ENCODE measurements at places on chromosomes 2 and 18. TPM values are rescaled to one million over a fixed set of nuclear protein-coding genes. Genes with fewer than 3 reads are reported as not detected.

Gene TMEFF2
- total RNA-seq, result 18.1 TPM

Gene ICA1L
- 13.4 TPM for total RNA-seq

Gene MPHOSPH10
- 34.3 TPM for total RNA-seq

GRCh38 chr2:240369801-240370585, 65.5 kb upstream of the GPC1 start:
- H3K4me1 ChIP-seq, result peaks cover 33% of the 10 kb centered on the region
- no peaks in the 10 kb centered on the region for H3K27me3 ChIP-seq
- H3K27ac ChIP-seq, result peak overlapping the region; percentile 73
- no peaks in the 10 kb centered on the region for H3K36me3 ChIP-seq
- H3K4me3 ChIP-seq, result no peak overlapping the region
- peak; percentile 42 for DNase-seq

DNA sequence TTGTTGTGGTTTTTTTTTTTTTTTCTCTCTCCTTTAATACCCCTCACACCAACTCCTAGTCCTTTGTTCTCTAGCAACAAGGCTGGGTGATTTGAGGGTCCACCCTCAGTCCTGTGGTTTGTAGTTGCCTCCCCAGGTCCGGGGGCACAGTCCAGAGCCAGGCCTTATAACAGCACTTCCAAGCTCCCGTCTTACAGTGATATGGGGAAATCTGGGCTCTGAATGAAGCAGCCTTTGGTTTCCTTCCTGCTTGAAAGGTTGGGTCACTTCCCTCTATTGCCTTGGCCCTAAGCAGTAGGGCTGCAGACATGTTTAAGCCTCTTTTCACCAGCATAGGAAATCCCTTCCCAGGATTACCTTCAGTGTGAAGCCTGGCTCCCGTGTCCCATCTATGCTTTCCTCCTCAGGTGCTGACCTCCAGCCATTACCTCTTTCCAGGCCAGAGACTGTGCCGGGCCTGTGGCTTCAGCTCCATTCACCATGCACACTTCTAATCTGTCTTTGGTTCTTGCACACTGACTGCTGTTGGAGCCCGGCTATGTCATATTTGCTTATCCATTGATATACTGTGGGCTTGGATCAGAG, 21.2 kb upstream of the NTSR2 start:
- no peak for DNase-seq
- no peak overlapping the region for H3K4me3 ChIP-seq
- no peak overlapping the region for H3K27ac ChIP-seq
- peaks cover 23% of the 10 kb centered on the region for H3K27me3 ChIP-seq
- H3K4me1 ChIP-seq, result peaks cover 13% of the 10 kb centered on the region

GRCh38 chr2:172806493-172806892, 70.8 kb downstream of the RAPGEF4 start:
- H3K27me3 ChIP-seq, result no peaks in the 10 kb centered on the region
- H3K4me1 ChIP-seq, result peaks cover 21% of the 10 kb centered on the region
- peaks cover 26% of the 10 kb centered on the region for H3K36me3 ChIP-seq
- no peak for DNase-seq
- H3K27ac ChIP-seq, result peak overlapping the region; percentile 18
- H3K4me3 ChIP-seq, result no peak overlapping the region

- H3K36me3 ChIP-seq, result no peaks in the 10 kb centered on the region
- H3K27me3 ChIP-seq, result peaks cover 3% of the 10 kb centered on the region
- H3K4me3 ChIP-seq, result no peak overlapping the region
- DNase-seq, result no peak
Measured at GRCh38 chr18:32595832-32596231, 125.2 kb upstream of the GAREM1 start.

GRCh38 chr2:223865907-223866508, 28.6 kb upstream of the AP1S3 start:
- H3K4me3 ChIP-seq, result no peak overlapping the region
- H3K4me1 ChIP-seq, result no peaks in the 10 kb centered on the region
- DNase-seq, result no peak

Measured in mesothelial cell of epicardium (in vitro differentiated cells).